ENCODE measurements at places on chromosomes 11 and 22. TPM values are rescaled to one million over a fixed set of nuclear protein-coding genes. Genes with fewer than 3 reads are reported as not detected.

DNA sequence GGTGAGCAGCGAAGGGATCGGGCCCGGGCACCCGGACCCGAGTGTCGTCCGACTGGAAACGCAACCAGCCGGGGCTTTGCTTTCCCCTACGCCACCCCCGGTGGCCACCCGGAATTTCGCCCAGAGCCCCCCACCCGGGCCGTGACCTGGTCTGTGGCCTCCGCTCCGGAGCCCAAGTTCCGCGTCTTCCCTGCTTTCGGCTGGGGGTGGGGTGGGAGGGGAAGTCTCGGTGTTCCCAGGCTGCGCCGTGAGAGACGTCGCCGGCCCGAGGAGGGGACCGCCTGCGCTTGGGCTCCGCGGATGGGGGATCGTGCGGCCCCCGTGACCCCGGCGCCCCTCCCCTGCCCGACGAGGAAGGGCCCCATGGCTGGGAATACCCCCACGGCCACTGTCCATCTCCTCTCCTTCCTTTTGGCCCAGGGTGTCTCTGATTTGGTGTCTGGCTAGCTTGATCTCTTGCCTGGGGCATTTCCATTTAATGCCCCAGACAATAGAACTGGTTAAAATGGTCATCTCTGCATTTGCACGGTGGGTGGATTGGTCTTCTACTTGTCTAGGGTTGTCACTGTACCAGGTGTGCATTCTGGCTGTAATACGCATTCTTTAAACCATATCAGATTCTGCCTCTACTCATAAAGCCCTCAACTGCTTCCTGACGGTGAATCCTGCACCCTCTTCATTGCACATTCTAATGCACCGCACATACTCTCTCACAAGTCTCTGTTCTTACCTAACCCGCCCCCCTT, 789 bp downstream of the SIK2 start:
- H3K4me3 ChIP-seq, result peak overlapping the region; percentile 94
- no peaks in the 10 kb centered on the region for H3K27me3 ChIP-seq
- no peak for DNase-seq
- H3K36me3 ChIP-seq, result no peaks in the 10 kb centered on the region
- H3K4me1 ChIP-seq, result peaks cover 3% of the 10 kb centered on the region
- H3K27ac ChIP-seq, result peak overlapping the region; percentile 61

GRCh38 chr11:114604179-114604813, 8.7 kb upstream of the NXPE4 start:
- H3K27ac ChIP-seq, result no peak overlapping the region
- DNase-seq, result no peak

- H3K4me1 ChIP-seq, result no peaks in the 10 kb centered on the region
- DNase-seq, result no peak
- H3K27me3 ChIP-seq, result no peaks in the 10 kb centered on the region
- H3K4me3 ChIP-seq, result no peak overlapping the region
Measured at GRCh38 chr11:130189492-130190210, 30.1 kb downstream of the ST14 start.

- H3K4me3 ChIP-seq, result no peak overlapping the region
- peaks cover 21% of the 10 kb centered on the region for H3K4me1 ChIP-seq
- H3K27ac ChIP-seq, result no peak overlapping the region
- no peaks in the 10 kb centered on the region for H3K27me3 ChIP-seq
Measured at GRCh38 chr11:47271961-47272661, 2.2 kb downstream of the MADD start.

GRCh38 chr11:44950031-44950624, 555 bp downstream of the TP53I11 start:
- H3K4me3 ChIP-seq, result peak overlapping the region; percentile 65
- peak overlapping the region; percentile 4 for H3K27ac ChIP-seq
- no peak for DNase-seq
- H3K27me3 ChIP-seq, result no peaks in the 10 kb centered on the region
- no peaks in the 10 kb centered on the region for H3K36me3 ChIP-seq

DNA sequence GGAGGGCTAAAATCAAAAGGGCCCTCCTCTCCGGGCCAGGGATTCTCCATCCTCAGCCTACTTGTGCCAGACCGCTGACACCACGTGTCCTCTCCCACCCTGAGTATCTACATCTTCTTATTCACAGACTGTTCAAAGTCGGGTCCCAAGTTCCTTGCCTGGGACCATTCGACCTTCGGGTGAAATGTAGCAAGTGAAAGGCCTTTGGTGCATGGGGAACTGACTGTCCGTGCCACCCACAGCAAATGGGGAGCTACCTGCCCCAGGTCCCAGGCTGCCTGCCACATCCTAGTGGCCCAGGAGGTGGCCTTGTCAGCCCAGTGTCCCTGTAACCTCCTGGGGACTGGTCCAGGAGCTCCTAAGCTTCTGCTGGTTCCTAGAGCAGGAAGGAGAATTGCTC, 67.3 kb downstream of the RTL6 start:
- no peak overlapping the region for H3K4me3 ChIP-seq
- H3K36me3 ChIP-seq, result no peaks in the 10 kb centered on the region
- no peak for DNase-seq
- no peaks in the 10 kb centered on the region for H3K27me3 ChIP-seq

DNA sequence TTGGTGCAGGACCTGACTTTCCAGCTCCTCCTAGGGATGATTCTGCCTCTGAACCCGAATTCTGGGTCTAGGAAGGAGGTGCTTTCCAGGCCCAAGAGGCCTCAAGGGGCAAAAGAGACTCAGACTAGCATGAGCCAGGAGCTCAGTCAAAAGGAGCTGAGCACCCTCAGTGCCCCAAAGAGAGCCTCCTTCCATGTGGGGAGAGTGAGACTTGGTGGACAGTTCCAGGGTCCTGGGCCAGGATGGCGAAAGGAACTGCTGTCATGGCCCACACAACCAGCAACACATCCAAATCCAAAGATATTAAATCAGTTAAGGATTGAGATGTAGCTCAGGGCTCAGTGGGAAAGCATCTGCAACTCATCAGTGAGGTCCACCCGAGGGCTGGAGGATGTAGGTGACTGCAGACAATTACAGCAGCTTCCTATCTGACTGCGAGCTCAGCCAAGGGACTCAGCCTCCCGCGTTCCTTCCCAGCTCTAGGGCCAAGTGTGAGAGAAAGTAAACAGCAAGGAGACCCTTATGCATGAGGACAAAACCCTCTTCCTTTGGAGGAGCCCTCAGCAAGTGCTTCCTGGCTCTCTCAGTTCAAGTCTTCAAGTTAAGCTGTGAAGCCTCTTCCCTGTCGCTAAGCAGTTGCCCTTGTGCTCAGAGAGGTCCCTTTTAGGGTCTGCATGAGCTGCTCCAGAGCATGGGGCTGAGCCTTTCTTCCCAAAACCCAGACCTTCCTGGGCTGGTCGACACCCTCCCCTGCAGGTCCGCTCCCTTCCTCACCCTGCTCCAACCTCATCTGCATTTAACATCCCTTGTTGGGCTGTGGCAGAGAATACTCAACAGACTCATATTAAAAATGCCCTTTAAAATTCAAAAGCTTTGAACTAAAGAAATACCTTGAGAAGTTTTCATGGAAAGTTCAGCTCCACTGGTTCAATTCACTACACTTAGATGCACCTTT, 35.8 kb downstream of the C11orf58 start:
- no peak overlapping the region for H3K27ac ChIP-seq
- H3K4me1 ChIP-seq, result no peaks in the 10 kb centered on the region
- H3K27me3 ChIP-seq, result peaks cover 30% of the 10 kb centered on the region
- no peak overlapping the region for H3K4me3 ChIP-seq
- H3K36me3 ChIP-seq, result no peaks in the 10 kb centered on the region
- DNase-seq, result no peak

DNA sequence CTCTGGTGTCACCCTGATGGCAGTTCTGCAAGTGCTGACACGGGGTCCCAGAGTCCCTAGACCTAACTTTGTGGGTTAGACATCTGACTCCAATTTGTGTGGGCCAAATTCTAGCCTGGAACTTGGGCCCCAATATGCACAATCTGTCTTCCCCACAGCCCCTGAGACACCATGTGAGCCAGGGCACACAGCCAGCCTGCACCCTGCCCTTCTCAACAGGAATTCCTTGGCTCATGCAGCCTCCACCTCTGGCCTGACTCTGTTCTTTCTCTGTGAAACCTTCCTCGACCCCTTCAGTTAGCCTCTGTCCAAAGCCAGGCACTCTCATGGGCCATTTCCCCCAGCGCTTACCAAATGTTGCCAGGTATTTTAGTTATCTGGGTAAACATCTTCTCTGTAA, 59.1 kb upstream of the POU2AF1 start:
- no peaks in the 10 kb centered on the region for H3K27me3 ChIP-seq
- H3K36me3 ChIP-seq, result no peaks in the 10 kb centered on the region
- H3K27ac ChIP-seq, result no peak overlapping the region
- DNase-seq, result no peak
- no peaks in the 10 kb centered on the region for H3K4me1 ChIP-seq

- H3K27me3 ChIP-seq, result no peaks in the 10 kb centered on the region
- DNase-seq, result no peak
- H3K4me1 ChIP-seq, result no peaks in the 10 kb centered on the region
Measured at GRCh38 chr11:118339281-118339961, 3.1 kb downstream of the CD3D start.

- H3K36me3 ChIP-seq, result no peaks in the 10 kb centered on the region
- no peak overlapping the region for H3K27ac ChIP-seq
- no peaks in the 10 kb centered on the region for H3K4me1 ChIP-seq
- DNase-seq, result no peak
- no peak overlapping the region for H3K4me3 ChIP-seq
Measured at GRCh38 chr11:93984936-93985335, 36.2 kb upstream of the HEPHL1 start.

- H3K27me3 ChIP-seq, result no peaks in the 10 kb centered on the region
- H3K4me1 ChIP-seq, result no peaks in the 10 kb centered on the region
- H3K4me3 ChIP-seq, result no peak overlapping the region
- H3K27ac ChIP-seq, result no peak overlapping the region
- H3K36me3 ChIP-seq, result no peaks in the 10 kb centered on the region
- no peak for DNase-seq
Measured at GRCh38 chr11:111250936-111251335, 5.4 kb downstream of the POU2AF2 start.

GRCh38 chr11:58912124-58912523, 27.2 kb upstream of the GLYATL1 start:
- no peak overlapping the region for H3K4me3 ChIP-seq
- no peaks in the 10 kb centered on the region for H3K4me1 ChIP-seq
- no peak overlapping the region for H3K27ac ChIP-seq
- DNase-seq, result no peak
- no peaks in the 10 kb centered on the region for H3K27me3 ChIP-seq

GRCh38 chr11:93986716-93987115, 34.4 kb upstream of the HEPHL1 start:
- H3K27me3 ChIP-seq, result no peaks in the 10 kb centered on the region
- H3K27ac ChIP-seq, result no peak overlapping the region
- H3K36me3 ChIP-seq, result no peaks in the 10 kb centered on the region
- H3K4me3 ChIP-seq, result no peak overlapping the region
- no peak for DNase-seq

GRCh38 chr11:120675171-120675570, 163.6 kb downstream of the GRIK4 start:
- H3K27ac ChIP-seq, result no peak overlapping the region
- H3K27me3 ChIP-seq, result no peaks in the 10 kb centered on the region
- no peak for DNase-seq

GRCh38 chr11:17185938-17186337, 21.8 kb downstream of the PIK3C2A start:
- no peak for DNase-seq
- no peak overlapping the region for H3K27ac ChIP-seq
- H3K27me3 ChIP-seq, result no peaks in the 10 kb centered on the region
- no peaks in the 10 kb centered on the region for H3K4me1 ChIP-seq

DNA sequence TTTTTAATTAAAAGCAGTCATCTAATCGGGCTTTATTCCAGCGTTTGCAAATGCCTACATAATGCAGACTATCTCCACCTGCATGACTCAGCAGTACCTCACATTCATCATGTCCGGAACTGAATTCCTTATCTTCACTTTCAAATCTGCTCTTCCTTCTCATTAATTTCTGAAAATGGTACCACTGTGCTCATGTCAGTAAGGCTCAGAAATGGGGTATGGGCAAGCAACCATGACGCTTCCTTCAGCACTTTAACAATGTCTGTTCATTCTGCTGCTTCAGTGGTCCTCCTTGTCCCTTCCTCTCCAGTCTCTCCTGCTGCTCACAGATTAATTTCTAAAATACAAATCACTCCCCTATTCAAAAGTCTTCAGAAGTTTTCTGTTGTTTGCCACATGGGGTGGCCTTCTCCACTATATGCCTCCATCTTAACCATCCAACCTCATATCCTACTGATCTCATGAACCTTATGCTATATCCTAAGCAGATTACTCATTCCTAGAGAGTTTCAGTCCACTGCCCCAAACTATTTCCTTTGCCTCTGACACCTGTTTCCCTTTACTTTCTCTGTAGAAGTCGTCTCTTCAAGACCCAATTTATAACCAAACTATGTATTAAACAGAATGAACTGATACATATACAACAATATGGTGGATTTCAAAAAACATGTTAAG, 7.0 kb downstream of the GTF2H1 start:
- H3K27me3 ChIP-seq, result no peaks in the 10 kb centered on the region
- no peak overlapping the region for H3K4me3 ChIP-seq
- no peak overlapping the region for H3K27ac ChIP-seq
- no peaks in the 10 kb centered on the region for H3K4me1 ChIP-seq
- DNase-seq, result no peak

- no peaks in the 10 kb centered on the region for H3K36me3 ChIP-seq
- H3K4me3 ChIP-seq, result no peak overlapping the region
- no peak for DNase-seq
Measured at GRCh38 chr11:86577644-86578636, 94.5 kb downstream of the ME3 start.

GRCh38 chr22:25953919-25954318, 211.9 kb downstream of the MYO18B start:
- no peak for DNase-seq
- no peak overlapping the region for H3K4me3 ChIP-seq
- peaks cover 85% of the 10 kb centered on the region for H3K36me3 ChIP-seq
- no peak overlapping the region for H3K27ac ChIP-seq

DNA sequence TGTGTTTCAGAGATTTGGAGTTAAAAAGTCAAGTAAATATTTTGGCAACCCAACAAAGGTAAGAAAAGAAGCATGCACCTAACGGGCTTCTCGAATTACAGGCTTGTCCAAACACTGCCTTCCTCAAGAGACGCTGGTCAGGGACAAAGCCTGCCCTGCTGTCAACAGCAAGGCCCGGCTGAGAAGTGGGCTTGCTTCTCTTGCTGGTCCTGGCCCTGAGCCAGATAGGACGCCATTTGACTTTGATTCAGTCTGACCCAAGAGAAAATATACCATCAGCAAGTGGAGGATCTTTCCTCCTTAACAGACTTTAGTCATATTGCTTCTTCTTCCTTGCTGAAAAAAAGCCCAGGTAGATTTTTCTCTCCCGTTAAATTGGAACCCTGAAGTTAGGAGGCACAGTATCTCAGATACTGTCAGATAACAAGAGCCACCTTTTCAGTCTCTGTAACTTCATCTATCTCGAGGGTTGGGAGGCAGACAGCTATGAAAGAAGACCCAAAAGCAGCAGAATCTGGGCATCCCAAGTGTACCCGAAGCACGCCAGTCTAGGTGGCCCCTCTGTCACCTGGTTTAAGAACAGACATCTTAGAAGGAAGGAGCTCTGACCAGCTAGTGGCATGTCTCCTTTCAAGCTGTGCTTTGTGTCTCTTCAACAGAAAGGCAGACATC, 57.5 kb downstream of the C22orf31 start:
- H3K36me3 ChIP-seq, result no peaks in the 10 kb centered on the region
- H3K4me3 ChIP-seq, result no peak overlapping the region
- peaks cover 20% of the 10 kb centered on the region for H3K4me1 ChIP-seq
- DNase-seq, result peak; percentile 16
- H3K27me3 ChIP-seq, result no peaks in the 10 kb centered on the region

Gene MEI1
- total RNA-seq, result not detected

Gene CLDN5
- total RNA-seq, result 0.04 TPM

Gene RTN4R
- total RNA-seq, result 0.10 TPM

Gene ARHGAP20
- not detected for total RNA-seq

Gene NRXN2
- total RNA-seq, result 0.08 TPM

Gene SYT9
- not detected for total RNA-seq

Gene MMP1
- not detected for total RNA-seq

Gene CBLIF
- total RNA-seq, result not detected

Gene EHF
- total RNA-seq, result not detected

Gene TMPRSS4
- total RNA-seq, result not detected

Gene TRIM22
- total RNA-seq, result 0.65 TPM

Measured in SJCRH30 (cell line).